ENCODE measurements at places on chromosomes 13 and 19.
A peak's percentile ranks its signal among the peaks of the same experiment; 100 is the strongest.

GRCh38 chr19:6476155-6476895, 5.3 kb downstream of the DENND1C start:
- DNase-seq: peak; percentile 99

GRCh38 chr13:95123726-95124125, 177.5 kb downstream of the ABCC4 start:
- no peak for DNase-seq

- DNase-seq: no peak
Measured at GRCh38 chr13:48446464-48446863, 33.6 kb upstream of the LPAR6 start.

GRCh38 chr13:106445996-106446395, 89.5 kb downstream of the EFNB2 start:
- no peak for DNase-seq

- DNase-seq: no peak
Measured at GRCh38 chr19:7648265-7649014, 11.5 kb downstream of the STXBP2 start.

GRCh38 chr19:49434907-49435583, 6.3 kb downstream of the SLC17A7 start:
- no peak for DNase-seq

GRCh38 chr13:67318860-67319259, 88.7 kb upstream of the PCDH9 start:
- no peak for DNase-seq
